Caudate nucleus (tissue), 63 donors: ENCODE measurements at places on chromosomes 4 and X.

DNA sequence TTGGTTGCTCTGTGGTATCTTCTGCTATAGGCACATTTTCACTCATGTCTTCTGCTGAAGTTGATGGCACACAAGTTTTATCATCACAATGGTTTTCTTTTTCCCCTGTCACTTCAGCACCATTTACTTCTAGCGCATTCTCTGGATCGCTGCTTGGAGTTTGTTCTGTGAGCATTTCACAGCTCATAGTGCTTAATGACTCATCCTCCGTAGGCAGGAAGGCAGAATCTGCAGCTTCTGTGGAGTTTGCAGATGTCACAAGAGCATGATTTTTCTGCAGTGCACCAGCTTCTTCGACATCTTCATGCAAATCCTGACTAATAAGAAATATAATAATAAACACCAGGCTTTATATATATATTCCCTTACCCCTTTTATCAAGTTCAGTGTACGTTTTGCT, 83.6 kb downstream of the CHM start:
- DNase-seq, result no peak

DNA sequence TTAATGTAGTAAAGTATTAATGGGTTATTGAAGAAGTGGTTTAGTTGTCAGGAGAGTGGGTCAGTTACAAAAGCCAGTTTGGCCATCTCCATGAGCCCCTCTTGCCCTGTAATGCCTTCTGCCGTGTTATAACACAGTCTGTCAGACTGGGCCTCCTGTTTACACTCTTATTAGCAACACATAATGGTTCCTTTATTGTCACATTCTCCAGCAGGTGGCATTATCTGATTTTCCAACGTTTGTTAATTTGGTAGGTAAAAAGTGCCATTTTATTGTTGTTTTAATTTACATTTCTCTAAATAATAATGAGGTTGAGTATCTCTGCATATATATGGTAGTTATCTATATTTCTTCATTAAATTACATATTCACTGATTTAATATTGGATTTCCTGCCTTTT, 560.8 kb downstream of the FGF13 start:
- DNase-seq, result no peak

- DNase-seq, result no peak
These were observed 96.2 kb downstream of the CDS1 start for GRCh38 chr4:84678976-84679744.

GRCh38 chrX:40176351-40177116, 78.8 kb upstream of the BCOR start:
- DNase-seq, result no peak
